MG63 (cell line): ENCODE measurements at places on chromosomes 7 and 10. TPM values are rescaled to one million over a fixed set of nuclear protein-coding genes. Genes with fewer than 3 reads are reported as not detected.
A peak's percentile ranks its signal among the peaks of the same experiment; 100 is the strongest.

DNA sequence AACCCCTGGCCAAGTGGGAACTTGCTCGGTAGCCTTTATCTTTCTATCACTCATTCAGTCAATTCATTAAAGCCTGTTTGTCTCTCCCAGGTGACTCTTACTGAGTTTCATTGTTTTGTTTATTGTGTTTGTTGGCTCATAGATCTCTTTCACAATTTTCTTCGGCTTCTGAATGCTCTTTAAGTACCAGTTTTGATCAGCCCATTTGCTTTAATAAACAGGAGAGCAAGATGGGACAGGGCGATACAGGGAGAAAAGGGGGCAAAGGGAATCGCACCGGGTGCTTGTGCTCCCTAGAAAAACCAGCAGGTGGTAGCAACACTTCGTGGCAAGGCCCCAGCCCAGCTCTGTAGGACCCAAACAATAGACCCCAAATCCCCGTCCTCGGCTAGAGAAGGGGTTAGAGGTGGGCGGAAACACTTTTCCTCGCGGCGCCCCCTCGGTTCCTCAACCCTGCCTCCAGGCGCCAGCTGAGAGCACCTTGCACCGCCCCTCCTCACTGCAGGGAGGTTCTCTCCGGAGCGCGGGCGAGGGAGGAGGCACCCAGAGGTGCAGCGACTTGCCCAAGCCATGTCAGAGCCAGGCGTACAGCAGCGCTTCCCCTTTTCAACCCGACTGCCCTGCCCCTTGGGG is 1.0 kb upstream of the EPHB6 start:
- DNase-seq: peak; percentile 31

- DNase-seq: no peak
These were observed 574.8 kb downstream of the ETV1 start for GRCh38 chr7:13414661-13415107.

GRCh38 chr10:112775381-112775780 is 174.7 kb upstream of the TCF7L2 start:
- no peak for DNase-seq

- no peak for DNase-seq
These were observed 80.8 kb upstream of the MKX start for GRCh38 chr10:27826369-27826768.

- DNase-seq: no peak
These were observed 12.2 kb downstream of the CLRN3 start for GRCh38 chr10:127880557-127880956.

DNA sequence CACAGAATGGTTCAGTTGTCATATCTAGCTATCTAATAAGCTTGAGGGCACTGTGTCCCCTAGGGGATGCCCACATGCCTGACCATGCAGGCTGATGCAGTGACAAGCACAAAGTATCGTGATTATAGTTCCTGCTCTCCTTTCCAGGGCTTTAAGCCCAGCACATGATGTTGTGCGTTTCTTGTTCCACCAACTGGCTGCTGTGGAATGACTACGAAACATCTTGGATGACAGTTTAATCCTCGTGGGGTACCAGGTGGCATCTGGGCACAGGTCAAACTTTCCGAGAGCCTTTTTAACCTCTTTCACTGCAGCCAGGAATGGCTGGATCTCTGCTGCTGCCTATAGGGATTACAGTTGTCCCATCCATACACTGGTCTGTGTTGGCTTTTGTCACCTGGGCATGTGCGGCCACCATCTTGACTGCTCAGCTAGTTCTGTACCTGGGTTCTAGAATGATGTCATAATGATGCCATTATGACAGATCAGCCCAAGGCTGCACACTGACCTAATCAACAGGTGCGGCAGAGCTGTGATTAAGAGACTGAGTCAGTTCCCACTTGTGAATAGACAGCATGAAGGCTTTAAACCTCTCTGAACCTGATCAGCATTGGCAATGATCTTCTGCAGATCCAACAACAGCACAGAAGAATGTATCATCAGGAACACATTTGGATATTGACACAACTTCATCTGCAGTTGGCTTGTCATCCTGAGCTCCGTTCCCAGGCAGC is 144.1 kb downstream of the DLG5 start:
- DNase-seq: no peak

- peak; percentile 74 for DNase-seq
These were observed at the start of gene HOXA13 for GRCh38 chr7:27199849-27200760. Gene HOXA13 (minus strand): TSS chr7:27200091. CDS start chr7:27200077, 14 bp downstream.

DNA sequence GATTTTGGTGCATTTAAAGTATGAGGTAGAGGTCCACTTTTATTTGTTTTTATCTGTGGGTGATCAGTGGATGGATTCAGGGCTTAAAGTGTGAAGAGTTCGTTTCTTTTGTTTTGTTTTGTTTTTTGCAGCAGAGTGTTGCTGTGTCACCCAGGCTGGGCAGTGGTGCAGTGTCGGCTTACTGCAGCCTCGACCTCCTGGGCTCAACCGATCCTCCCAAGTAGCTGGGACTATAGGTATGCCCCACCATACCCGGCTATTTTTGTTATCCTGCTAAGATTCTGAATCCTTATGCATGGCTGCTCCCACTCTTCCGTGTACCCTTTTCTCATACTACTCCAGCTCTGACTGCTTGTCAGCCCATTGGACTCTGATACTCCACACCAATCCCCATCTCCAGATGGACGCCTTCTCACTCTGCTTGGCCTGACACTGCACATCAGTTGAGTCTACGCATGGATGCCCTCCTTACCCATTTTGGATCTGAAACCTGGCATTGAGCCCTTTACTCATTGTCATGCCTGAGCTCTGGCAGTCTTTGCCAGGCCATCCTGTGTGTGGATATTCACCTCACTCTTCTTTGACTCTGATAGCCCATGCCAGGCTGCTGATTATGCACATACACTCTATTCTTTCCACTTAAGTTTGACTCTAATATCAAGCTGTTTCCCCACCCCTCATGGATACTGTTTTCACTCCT is 119.5 kb downstream of the CCSER2 start:
- DNase-seq: peak; percentile 2

DNA sequence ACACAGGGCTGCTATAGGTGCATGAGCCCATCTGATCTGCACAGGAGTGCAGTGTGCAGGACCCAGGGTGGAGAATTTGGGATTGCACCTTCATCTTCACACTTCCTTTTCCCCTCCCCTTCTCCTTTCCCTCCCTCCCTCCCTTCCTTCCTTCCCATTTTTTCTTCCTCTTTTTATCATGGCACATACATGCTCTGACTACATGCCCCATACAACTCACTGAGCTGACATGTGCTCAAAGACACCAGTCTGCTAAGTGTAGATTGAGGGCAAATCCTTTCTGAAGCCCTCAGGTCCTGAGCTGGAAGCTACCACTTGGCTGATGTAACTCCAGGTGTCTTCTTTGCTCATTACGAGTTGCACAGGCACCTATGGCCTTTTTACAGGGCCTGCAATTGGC is 365.3 kb upstream of the ZNF32 start:
- DNase-seq: no peak

DNA sequence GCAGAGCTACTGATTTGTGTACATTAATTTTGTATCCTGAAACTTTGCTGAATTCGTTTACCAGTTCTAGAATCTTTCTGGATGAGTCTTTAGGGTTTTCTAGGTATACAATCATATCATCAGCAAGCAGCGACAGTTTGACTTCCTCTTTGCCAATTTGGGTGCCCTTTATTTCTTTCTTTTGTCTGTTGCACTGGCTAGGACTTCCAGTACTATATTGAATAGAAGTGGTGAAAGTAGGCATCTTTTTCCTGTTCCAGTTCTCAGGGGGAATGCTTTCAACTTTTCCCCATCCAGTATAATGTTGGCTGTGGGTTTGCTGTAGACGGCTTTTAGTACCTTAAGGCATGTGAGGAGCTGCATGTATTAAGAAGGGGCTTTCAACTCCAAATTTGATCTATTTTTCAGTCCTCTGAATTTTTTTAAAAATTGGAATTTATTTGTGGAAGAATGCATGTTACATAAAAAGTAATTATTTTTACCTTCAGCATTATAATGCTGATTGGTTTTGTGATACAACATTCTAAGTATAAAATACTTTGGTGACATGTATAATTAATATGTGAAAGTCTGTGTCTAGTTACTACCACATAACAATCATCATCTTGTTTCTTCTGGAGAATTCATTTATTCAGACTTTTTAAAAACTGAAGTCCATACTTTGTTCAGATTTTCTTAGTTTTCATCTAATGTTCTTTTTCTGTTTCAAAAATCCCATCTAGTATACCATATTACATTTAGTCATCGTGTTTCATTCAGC is 49.6 kb downstream of the CPED1 start:
- DNase-seq: no peak

DNA sequence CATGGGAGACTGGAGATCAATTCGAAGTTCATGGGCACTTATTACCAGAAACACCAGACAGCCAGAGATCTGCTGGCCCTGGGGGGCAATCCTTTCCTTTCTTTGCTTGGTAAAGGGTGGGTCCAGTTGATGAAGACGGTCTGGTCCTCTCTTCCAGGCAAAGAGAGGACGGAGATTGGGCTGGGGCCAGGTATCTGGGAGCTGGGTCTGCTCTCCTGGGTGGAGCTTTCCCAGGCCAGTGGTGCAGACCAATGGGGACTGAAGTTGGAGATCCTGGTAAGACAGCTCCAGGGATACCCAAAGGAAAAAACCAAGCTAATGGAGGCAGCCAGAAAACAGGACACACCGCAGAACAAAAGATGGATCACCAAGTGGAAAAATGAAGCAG is 18.3 kb downstream of the NOD1 start:
- DNase-seq: no peak

GRCh38 chr7:137970253-137970975 is 31.5 kb downstream of the CREB3L2 start:
- peak; percentile 78 for DNase-seq

DNA sequence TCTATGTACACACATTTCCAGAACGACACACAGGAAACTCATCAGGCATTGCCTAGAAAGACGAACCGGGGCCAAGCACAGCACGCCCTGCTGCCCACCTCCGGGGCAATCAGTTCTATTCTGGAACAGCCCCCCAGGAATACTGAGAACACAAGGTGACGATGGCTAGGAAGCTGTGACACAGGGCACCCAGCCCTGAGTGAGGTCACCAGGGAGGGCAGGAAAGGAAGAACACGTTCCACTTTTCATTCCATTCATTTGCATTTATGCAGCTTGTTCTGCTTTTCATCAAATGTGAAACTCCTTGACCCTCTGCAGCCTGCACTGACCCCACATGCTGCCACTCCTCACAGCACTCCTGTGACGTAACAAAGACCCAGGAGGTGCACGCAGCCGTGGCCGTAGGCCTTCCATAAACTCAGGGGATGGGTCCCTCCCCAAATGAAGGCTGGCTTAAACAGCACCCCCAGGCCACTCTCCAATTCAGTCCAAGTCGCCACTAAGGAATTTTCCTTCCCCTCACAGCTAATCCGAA is 28.9 kb downstream of the MAD1L1 start:
- DNase-seq: no peak

GRCh38 chr10:34080485-34081346 is 734.4 kb downstream of the PARD3 start:
- DNase-seq: no peak

GRCh38 chr7:118902600-118902999 is 678.1 kb downstream of the ANKRD7 start:
- DNase-seq: no peak

- no peak for DNase-seq
These were observed 47.0 kb upstream of the FIGNL1 start for GRCh38 chr7:50497068-50497642.

DNA sequence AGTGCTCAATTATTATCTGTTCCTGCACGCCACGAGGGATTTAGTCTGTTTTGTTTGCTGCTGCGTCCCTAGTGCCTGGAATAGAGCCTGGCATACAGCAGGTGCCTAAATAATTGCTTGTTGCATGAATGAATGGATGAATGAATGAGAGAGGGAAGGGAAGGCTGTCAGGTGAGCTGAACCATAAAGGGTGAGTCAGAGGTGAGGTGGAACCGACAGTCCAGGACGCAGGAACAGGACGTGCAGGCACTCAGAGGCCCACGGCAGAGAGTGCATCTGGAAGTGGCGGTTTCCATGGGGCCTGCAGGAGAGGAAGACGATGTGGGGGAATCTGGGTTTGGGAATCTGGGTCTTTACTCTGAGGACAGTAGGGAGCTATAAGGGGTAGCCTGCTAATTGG is 17.7 kb upstream of the PPIF start:
- DNase-seq: no peak

DNA sequence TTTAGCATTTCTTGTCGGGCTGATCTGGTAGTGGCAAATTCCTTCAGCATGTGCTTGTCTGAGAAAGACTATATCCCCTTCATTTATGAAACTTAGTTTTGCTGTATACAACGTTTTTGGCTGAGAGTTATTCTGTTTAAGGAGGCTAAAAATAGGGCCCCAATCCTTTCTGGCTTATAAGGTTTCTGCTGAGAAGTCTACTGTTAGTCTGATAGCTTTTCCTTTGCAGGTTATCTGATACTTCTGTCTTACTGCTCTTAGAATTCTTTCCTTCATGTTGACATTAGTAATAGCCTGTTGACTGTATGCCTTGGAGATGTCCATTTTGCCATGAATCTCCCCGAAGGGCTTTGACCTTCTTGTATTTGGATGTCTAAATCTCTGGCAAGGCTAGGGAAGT is 9.9 kb downstream of the CASP7 start:
- no peak for DNase-seq

GRCh38 chr7:69906283-69906995 is 308.2 kb downstream of the AUTS2 start:
- no peak for DNase-seq

DNA sequence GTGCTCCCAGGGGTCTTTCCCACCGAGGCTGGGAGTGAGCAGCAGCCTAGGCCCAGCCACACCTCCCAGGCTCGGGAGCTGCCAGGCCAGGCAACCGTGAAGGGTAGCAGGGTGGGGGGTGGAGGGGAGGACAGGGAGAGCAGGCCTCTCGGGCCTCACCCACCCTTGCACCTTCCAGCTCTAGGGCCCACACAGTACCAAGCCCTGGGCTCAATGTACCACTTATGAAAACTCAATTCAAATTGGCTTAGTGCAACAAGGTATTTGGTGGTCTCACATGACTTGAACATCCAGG is 127.4 kb downstream of the FAM53B start:
- DNase-seq: no peak

GRCh38 chr10:126087796-126088505 is 191.6 kb downstream of the FANK1 start:
- DNase-seq: no peak

- DNase-seq: no peak
These were observed 51.1 kb upstream of the ZNF107 start for GRCh38 chr7:64614812-64615211.

- no peak for DNase-seq
These were observed 20.9 kb upstream of the CYP26C1 start for GRCh38 chr10:93039721-93040120.

Gene SPDYE2
- not detected in 2 replicates for total RNA-seq

Gene CPEB3
- total RNA-seq: 0.53 and 0.84 TPM in 2 replicates

Gene PLCE1
- 1.5 and 3.9 TPM in 2 replicates for total RNA-seq

Gene HTRA1
- total RNA-seq: 26.0 and 40.8 TPM in 2 replicates

Gene PRKCQ
- 0.05 and 0.16 TPM in 2 replicates for total RNA-seq

Gene ZNF727
- total RNA-seq: not detected in 2 replicates

Gene ELAPOR2
- not detected in 2 replicates for total RNA-seq

Gene PARG
- total RNA-seq: 12.0 and 19.3 TPM in 2 replicates

Gene OPN1SW
- total RNA-seq: not detected in 2 replicates

Gene GIGYF1
- total RNA-seq: 9.1 and 9.2 TPM in 2 replicates

Gene ZNF487
- total RNA-seq: 1.3 and 5.4 TPM in 2 replicates

Gene PRF1
- total RNA-seq: not detected in 2 replicates
